Bronchial smooth muscle cell (primary cell): ENCODE measurements at places on chromosomes 6 and 20. TPM values are rescaled to one million over a fixed set of nuclear protein-coding genes. Genes with fewer than 3 reads are reported as not detected.

Gene RBM38
- 3.3 and 5.2 TPM in 2 replicates for total RNA-seq

Gene GTSF1L
- not detected in 2 replicates for total RNA-seq

Gene FOXA2
- 0.09 TPM in 1 of 2 replicates, not detected in the other for total RNA-seq

Gene FAM209A
- 0.16 TPM in 1 of 2 replicates, not detected in the other for total RNA-seq

Gene GRIK2
- total RNA-seq: 0.79 TPM in 1 of 2 replicates, not detected in the other

Gene TMEM217
- 1.3 and 2.0 TPM in 2 replicates for total RNA-seq
